Stimulated activated CD8-positive, alpha-beta memory T cell treated with anti-CD3 and anti-CD28 coated beads, Interleukin-2, amount 100 ng/mL, for 1 hour (primary cell): ENCODE measurements at places on chromosomes 11 and 22.

- DNase-seq: no peak
Measured at GRCh38 chr22:50712341-50713007, 25.5 kb upstream of the ACR start.

GRCh38 chr11:125483592-125483991 lies 12.5 kb downstream of the FEZ1 start:
- DNase-seq: no peak

DNA sequence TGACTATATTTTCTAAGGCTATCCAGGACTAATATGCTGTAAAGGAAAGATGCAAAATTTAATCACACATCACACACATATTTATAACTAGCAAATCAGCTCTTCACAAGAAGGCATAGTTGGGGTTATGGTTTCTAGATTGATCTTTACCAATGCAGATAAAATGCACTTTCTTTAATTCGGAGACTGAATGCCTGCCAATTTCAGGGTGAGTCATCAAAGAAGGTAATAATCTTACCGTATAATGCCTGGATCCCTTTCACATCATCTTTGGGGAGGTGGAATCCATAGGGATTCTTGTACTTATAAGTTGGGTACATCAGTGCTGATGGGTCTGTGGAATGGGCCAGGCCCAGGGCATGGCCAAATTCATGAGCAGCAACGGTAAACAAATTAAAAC lies 16.4 kb downstream of the MMP20 start:
- DNase-seq: no peak

DNA sequence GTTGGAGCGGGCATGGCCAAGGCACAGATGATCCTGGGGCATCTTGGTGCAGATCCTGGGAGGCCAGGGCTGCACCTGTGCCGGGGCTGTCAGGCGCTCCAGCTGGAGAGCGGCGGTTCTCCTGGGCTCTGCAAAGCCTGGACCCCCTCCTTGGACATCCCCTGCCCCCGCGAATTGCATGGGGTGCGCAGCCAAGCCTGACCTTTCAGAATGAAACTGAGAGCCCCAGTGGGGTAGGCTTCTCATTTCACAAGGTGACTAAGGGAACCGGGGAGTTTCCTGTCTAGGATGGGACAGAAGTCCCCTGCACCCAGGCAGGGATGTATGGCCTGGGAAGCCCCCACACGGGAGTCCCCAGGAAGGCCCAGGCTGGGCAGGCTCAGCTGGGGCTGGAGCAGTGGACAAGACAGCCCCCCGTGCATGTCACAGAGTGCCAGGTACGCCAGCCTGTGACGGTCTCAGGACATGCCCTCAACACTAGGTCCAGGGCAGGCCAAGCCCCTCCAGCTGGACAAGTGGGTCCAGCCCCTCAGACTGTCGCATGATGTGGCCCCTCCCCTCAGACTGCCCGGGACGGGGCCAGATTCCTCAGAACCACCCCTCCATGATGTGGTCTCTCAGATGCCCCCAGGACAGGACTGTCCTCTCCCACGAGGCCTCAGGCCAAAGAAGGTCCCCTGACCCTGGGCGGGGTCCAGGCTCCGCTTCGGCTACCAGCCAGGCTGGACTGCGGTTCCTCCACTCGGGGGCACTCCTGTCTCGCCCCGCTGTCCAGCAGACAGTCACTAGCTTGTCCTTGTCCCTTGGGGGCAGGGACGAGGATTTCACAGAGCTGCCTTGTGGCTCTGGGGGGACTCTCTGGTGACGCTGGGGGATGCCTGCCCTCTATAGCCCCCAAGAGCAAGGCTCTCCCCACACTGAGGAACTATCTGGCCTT lies 2.3 kb downstream of the LSP1 start:
- no peak for DNase-seq

DNA sequence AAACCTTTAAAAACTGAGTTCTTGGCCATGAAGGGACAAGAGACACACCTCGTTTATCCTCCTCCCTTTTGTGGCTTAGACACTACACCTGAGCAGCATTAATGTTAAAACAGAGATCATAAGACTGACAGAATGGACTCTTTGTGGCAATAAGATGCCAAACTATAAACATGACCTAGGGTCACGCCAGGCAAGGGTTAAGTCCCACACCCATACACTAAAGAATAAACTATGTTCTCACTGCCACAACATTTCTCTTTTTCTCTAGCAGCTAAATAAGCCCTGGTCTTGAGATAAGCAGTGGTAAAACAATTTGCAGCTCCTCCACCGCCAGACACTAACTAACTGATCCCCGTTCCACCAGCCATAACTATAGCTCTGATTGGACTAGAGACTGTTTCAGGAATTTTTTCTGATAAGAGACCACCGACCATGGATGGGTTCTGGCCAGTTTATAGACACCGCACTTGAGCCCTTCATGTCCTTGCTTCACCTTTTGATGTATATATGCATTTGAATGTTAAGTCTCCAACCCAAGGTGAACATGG lies 4.9 kb upstream of the SLCO2B1 start:
- DNase-seq: no peak

DNA sequence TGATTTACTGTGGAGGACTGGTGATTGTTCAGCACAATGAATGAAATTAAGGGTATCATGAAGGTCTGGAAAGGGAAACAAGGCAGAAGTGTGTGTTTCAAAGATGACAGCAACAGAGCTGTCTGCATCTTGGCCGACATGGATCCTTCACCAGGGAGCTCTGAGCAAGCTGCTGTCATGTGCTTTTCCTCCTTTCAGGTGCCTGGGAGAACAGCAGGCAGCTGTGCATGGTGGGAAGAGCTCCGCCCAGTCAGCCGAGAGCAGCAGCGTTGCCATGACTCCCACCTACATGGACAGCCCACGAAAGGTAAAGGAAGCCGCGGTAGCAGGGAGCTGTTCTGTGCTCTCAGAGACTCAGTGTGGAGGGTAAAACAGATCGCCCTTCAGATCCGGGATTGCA lies 87.1 kb upstream of the YWHAH start:
- DNase-seq: no peak

GRCh38 chr11:34051349-34052035 lies at the start of gene CAPRIN1:
TSS of gene CAPRIN1 (plus strand) at chr11:34051731. CDS start at chr11:34052421, 690 bp downstream.
- DNase-seq: peak; percentile 75

DNA sequence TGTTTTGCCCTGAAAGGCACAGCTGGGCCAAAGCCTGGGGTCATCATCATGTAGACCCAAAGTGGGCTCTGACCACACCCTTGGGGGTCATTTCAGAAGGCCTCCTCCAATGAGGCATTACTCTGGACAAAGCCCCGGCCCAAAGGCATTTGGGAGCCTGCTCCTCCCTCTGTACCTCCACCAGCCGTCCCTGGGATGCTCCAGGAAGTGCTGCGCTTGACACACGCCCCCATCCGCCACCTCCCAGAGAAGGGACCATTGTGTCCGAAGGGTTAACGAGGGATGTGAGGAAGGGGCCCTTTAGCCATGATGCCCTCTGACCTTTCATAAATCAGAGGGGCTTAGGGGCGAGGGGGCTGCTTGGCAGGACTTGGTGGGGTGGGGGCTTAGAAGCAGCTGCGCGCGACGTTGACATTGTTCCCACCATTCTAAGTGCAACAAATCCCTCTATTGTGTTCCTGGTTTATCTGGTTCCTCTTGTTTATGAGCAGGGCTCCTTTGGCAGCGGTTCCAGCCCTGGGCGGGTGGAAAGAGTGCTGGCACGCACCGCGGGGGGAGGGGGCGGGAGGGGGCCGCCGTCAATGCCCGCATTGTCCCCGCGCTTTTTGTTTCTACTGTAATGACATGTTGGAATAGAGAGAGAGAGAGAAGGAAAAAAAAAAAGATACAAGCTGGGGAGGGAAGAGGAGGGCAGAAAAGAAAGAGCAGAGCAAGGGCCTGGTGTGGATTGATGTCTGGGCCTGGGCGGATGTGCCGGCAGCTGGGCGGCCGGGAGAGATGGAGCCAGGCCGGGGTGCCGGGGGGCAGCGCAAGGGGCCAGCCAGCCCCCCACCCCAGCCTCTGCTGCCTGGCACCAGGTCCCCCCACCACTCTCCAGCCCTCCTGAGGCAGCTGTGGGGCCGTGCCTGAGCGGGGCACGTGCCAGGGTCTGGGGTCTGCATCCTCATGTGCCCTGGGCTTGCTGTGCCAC lies 32.1 kb upstream of the SOX10 start:
- no peak for DNase-seq

DNA sequence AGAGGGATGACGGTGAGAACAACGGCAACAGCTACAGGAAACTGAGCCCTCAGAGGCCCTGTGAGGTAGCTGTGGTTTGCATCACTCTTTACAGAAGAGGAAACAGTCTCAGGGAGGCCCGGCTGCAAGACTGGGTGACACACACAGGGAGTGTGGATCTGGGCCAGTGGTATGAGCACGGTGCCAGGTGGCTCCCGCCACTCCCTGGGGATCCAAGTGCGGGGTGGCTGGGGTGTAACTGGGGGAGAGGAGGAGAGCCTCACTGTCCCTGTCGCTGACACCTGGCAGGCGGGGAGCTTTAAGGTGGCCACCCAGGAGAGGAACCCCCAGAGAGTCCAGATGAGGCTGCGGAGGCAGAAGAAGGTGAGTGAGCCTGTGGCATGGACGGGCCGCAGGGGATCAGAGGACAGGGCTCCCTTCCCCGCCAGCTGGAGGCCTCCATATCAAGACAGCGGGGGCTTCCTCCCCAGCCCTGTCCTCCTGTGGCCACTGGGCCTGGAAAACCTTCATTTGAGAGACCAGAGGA lies 5.6 kb downstream of the RGL4 start:
- DNase-seq: peak; percentile 57
